ENCODE measurements at places on chromosomes 16 and 17.

- no peak for DNase-seq
Measured at GRCh38 chr16:62046801-62047200, 10.6 kb upstream of the CDH8 start.

- DNase-seq: no peak
Measured at GRCh38 chr17:40306395-40306794, 2.6 kb upstream of the RARA start.

GRCh38 chr17:54948380-54948779, 20.1 kb downstream of the COX11 start:
- no peak for DNase-seq

DNA sequence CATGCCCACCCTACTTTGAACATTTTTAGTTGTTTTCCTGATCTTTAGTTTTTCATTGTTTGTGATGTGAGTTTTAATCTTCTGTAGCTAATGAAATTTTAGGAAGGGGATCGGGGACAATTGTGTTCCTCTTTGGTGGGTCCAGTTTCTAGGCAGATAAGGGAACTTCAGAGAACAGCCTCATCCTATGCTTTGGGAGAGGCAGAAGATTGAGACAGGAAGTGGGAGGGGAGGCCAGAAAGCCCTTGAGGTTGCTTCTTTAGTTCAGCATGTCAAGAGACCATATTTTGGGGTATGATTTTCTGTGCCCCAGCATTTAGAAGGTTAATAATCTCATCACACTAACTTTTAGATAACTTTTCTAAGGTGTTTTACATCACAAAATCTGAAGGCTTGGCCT, 191.0 kb downstream of the TANC2 start:
- DNase-seq: no peak

GRCh38 chr17:44777394-44778348, 18.9 kb downstream of the ADAM11 start:
- no peak for DNase-seq

DNA sequence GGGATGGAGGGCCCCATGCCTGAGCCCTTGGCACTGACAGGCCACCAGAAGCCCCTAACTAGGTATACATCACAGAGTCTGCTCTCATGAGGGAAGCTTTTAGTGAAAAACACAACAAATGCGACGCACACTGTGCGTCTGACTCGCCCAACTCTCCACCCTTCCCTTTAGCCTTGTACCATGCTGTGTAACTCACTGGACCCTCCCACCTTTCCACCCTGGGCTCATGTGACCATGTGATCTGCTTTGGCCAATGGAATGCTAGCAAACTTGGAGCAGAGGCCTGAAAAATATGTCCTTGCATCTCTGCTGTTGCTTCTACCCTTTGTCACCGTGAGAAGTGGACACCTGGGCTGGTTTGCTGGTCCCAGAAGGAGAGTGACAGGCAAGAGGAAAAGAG, 21.6 kb downstream of the TK2 start:
- DNase-seq: no peak

GRCh38 chr16:56371660-56371937, 53.7 kb downstream of the AMFR start:
- no peak for DNase-seq

DNA sequence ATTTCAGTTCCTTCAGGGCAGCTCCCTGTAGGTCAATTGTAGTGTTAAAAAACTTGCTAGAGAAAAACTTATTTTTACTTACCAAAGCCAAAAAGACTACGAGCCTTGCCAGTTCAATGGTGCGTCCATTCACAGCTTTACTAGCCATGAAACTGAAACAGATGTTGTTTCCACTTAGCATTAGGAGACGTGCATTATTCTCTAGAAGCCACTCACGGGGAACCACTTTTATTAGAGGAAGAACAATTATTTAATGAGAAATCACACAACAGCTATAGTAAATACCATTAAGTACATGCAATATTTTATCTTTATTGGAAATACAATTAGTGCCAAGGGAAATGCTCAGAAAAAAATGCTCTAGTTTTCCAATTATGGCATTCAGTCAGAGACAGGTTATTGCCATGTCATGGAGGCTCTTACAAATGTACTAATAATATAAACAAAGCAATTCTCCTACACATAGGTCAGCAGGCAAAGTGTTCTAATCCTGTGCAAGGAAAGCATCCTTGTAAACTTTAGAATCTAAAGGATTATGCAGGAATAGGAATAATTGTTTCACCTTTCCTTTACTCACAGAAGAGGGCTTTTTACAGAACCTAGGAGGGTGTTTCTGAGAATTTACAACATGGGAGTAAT, 17.4 kb downstream of the LASP1NB start:
- no peak for DNase-seq

DNA sequence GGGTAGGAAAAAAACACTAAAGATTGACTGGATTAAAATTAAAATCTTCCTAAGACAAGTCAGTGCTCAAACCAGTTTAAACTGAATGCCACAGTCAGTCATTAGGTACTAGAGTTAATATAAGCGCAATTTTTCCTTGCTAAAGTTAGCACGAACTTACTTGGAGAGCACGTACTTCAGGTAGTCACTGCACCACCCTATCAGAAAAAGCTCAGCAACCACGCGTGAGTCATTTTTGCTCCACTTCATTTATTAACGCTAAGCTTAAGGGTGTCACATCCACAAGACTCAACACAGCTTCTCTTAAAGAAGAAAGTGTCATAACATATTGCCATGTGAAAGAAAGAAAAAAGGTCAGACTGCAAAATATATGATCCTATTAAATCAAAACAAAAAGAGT, 53.1 kb downstream of the TEX2 start:
- DNase-seq: no peak
